Astrocyte (in vitro differentiated cells and primary cell): ENCODE measurements at places on chromosomes 4 and X. TPM values are rescaled to one million over a fixed set of nuclear protein-coding genes. Genes with fewer than 3 reads are reported as not detected.

DNA sequence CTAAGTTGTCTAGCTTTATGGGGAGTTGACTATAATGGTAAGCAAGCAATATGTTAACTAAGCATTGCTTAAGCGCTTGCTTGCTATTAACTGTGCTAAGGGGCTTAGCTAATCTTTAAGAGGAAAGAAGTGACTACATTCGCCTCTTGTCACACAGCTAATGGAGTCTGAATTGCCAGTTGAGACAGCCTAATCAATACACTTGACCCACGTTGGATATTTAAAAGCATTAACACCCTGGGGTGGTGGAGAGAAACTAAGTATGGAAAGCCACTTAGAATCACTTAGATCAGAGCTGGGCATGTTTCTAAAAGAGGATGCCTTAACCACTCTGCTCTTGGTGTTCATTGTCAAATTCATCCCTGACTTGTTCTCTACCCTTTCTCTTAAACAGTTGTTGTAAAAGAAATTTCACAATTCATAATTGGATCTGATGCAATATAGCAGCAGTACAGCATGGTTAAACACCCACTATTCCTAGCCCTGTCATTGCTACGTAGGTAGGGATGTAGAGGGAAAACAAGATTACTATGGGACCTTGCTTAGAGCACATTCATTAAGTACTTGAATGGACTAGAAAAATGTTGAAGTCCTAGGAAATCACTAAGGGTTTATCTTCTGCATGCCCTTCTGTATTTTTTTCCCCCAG is 3.5 kb downstream of the ZAR1 start:
- H3K4me3 ChIP-seq: no peak overlapping the region
- no peak for DNase-seq
- peaks cover 2% of the 10 kb centered on the region for H3K36me3 ChIP-seq
- H3K4me1 ChIP-seq: peaks cover 3% of the 10 kb centered on the region
- no peak overlapping the region for H3K27ac ChIP-seq

GRCh38 chr4:52251864-52252263 is 200.8 kb downstream of the SPATA18 start:
- no peak overlapping the region for H3K27ac ChIP-seq
- no peak overlapping the region for H3K4me3 ChIP-seq
- H3K27me3 ChIP-seq: no peaks in the 10 kb centered on the region
- no peak for DNase-seq
- H3K36me3 ChIP-seq: no peaks in the 10 kb centered on the region

The NWD2 gene
- total RNA-seq: not detected in 2 replicates

DNA sequence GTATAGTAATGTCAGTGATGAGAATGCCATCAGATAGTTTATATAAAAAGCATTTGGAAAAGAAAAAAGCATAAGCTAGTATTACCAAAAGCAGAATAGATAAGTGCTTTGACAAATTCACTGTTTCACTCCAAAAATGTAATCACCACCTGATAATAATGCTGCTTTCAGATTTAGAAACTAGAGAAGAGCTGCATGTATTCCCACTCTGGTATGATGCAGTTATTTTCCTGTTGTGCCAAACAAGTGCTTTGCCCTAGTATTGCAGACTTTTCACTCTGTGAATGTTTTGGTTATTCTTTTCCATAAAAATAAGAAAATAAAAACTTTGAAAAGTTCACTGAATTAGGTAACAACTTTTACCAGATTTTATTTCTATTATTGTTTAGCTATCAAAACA is 267.7 kb upstream of the TET2 start:
- H3K27ac ChIP-seq: no peak overlapping the region
- no peaks in the 10 kb centered on the region for H3K4me1 ChIP-seq
- no peak overlapping the region for H3K4me3 ChIP-seq
- H3K27me3 ChIP-seq: no peaks in the 10 kb centered on the region

DNA sequence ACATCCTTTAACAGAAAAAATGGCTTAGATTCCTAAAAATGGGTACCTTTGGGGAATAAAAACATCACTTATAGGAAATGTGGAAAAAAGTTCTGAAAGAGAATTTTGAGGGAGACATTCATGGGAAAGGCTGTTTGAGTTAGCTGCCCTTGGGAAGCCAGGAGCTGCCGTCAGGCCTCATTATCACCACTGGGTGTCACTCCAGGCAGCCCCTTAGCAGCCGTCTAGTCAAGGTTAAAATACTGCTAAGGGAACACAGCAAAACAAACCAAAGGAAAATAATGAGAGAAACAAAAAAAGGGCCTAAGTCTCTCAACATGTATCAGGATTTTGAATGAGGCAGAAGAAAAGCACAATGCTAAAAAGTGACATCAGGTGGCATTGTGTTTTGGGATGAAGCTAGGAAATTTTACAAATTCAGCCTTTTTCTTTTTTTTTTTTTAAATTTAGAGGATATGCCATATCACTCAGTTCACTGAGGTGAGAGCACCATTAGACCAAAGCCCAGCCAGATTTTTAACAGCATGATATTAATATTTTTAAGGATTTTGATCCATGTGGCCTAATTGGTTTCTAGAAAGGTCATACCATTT is 235.3 kb downstream of the GPAT3 start:
- H3K4me1 ChIP-seq: no peaks in the 10 kb centered on the region
- no peaks in the 10 kb centered on the region for H3K27me3 ChIP-seq
- no peaks in the 10 kb centered on the region for H3K36me3 ChIP-seq
- no peak overlapping the region for H3K27ac ChIP-seq
- peak; percentile 15 for DNase-seq

DNA sequence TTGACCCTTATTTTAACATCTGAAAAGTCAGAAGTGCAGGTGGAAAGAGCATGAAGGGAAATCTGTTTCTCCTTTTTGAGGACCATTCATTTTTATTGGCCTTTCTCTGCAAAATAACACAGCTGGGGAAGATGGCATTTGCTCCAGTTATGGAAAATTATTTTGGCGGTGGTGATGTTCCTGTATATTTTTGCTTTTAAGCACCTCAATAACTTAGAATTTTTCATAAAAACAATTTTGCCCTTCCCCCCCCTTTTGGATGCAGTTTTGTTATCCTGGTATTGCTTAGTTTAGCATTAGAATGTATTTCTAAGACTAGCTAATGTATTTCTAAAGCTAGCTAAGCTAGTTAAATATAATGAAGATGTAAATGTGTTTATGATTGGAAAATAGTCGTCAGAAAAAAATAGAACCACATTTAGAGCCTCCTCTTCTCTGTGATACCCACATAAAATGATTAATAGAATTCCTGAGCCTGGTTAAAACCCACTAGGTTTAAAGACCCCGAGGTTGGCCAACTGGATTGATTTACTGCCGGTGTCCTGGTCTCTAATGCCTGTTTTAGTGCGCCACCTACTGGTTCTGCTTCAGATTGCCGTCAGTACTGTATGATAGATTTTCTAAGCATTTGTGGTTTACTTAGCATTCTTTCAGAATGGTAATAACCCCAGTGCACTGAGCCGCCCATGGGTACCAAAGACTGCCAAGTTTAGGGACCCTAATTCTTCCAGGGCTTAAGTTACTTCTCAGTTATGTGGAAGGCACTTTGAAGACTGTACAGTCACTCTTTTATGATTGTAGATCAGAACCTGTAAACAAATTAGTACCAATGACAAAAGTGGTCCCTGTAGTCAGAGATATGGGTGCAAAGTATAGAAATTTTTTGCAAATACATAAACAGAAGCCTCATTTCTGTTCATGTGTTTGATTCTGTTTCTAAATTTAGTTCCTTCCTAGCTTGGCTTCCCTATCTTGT is 11.4 kb downstream of the KLF3 start:
- H3K4me1 ChIP-seq: peaks cover 75% of the 10 kb centered on the region
- H3K36me3 ChIP-seq: peaks cover 4% of the 10 kb centered on the region
- peak; percentile 68 for DNase-seq

DNA sequence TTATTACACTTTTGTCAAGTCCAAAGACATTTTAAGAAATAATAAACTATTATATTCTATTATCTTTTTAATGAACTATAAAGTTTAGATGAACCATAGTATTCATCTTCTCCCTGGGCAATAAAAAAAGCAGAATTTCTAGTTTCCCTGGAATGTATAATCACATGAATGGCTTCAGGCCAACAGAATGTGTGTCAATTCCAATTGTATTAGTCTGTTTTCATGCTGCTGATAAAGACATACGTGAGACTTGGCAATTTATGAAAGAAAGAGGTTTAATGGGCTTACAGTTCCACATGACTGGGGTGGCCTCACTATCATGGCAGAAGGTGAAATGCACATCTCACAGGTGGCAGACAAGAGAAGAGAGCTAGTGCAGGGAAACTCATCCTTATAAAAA is 70.7 kb upstream of the ANXA10 start:
- H3K4me1 ChIP-seq: no peaks in the 10 kb centered on the region
- H3K4me3 ChIP-seq: no peak overlapping the region
- H3K27ac ChIP-seq: no peak overlapping the region
- H3K36me3 ChIP-seq: no peaks in the 10 kb centered on the region
- DNase-seq: peak; percentile 8
- H3K27me3 ChIP-seq: no peaks in the 10 kb centered on the region

DNA sequence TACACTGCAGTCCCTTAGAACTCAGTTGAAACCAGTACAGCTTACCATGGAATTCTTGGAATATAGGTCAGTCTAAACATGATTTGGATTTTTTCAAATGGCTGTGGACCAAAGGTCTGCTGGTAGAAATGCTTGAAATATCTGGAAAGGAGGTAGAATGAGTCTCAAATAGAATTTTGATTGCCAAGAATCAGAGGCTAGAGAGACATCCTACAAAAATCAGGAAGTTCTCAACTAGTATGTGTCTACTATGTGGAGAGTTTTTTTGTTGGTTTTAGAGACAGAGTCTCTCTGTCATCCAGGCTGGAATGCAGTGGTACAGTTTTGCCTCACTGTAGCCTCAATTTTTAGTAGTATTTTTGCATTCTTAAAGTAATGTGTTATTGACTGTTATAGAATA is 53.6 kb downstream of the PAQR3 start:
- H3K27me3 ChIP-seq: no peaks in the 10 kb centered on the region
- DNase-seq: peak; percentile 55
- no peak overlapping the region for H3K4me3 ChIP-seq

The PABPC1L2A gene
- total RNA-seq: 0.11 and 0.38 TPM in 2 replicates

DNA sequence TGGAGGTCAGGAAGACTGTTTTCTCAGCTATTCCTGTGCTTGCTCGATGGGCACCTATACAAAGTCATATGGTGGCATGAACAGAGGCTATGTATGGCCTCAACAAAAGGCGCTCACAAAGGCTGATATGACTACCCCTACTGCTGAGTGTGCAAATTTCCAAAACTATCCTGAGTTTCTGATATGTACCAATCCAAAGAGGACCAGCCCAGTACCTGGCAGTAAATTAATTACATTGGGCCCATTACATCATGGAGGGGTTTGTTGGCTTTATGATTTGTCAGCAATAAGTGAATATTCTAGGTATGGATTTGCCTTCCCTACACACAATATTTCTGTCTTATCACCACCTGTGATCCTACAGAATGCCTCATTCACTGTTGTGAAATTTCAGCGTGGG is 12.3 kb downstream of the MAGED1 start:
- H3K27ac ChIP-seq: no peak overlapping the region
- no peak for DNase-seq
- H3K36me3 ChIP-seq: peaks cover 15% of the 10 kb centered on the region

- DNase-seq: no peak
- no peaks in the 10 kb centered on the region for H3K27me3 ChIP-seq
- no peak overlapping the region for H3K4me3 ChIP-seq
Measured at GRCh38 chrX:75096331-75096730, 59.8 kb downstream of the ABCB7 start.

The DSPP gene
- not detected in 2 replicates for total RNA-seq

- H3K27ac ChIP-seq: no peak overlapping the region
- H3K4me1 ChIP-seq: peaks cover 8% of the 10 kb centered on the region
- H3K27me3 ChIP-seq: peaks cover 6% of the 10 kb centered on the region
- DNase-seq: peak; percentile 37
- no peak overlapping the region for H3K4me3 ChIP-seq
Measured at GRCh38 chr4:84578540-84579402, 4.2 kb upstream of the CDS1 start.

- H3K27ac ChIP-seq: no peak overlapping the region
- no peaks in the 10 kb centered on the region for H3K4me1 ChIP-seq
- DNase-seq: peak; percentile 72
- no peak overlapping the region for H3K4me3 ChIP-seq
- no peaks in the 10 kb centered on the region for H3K36me3 ChIP-seq
Measured at GRCh38 chr4:179372242-179372641, 1930.0 kb upstream of the AGA start.

- no peak for DNase-seq
- H3K27me3 ChIP-seq: no peaks in the 10 kb centered on the region
- no peaks in the 10 kb centered on the region for H3K36me3 ChIP-seq
- H3K27ac ChIP-seq: no peak overlapping the region
- peaks cover 28% of the 10 kb centered on the region for H3K4me1 ChIP-seq
- no peak overlapping the region for H3K4me3 ChIP-seq
Measured at GRCh38 chr4:53186714-53187358, 179.0 kb downstream of the SCFD2 start.

The PNMA5 gene
- total RNA-seq: not detected in 2 replicates

The SSX3 gene
- total RNA-seq: not detected in 2 replicates
